ENCODE measurements at places on chromosomes 6 and 20.

GRCh38 chr6:154500769-154501577, 9.5 kb downstream of the CNKSR3 start:
- no peak for DNase-seq

- DNase-seq = no peak
These were observed 411.8 kb downstream of the CDKAL1 start for GRCh38 chr6:20946022-20946421.

DNA sequence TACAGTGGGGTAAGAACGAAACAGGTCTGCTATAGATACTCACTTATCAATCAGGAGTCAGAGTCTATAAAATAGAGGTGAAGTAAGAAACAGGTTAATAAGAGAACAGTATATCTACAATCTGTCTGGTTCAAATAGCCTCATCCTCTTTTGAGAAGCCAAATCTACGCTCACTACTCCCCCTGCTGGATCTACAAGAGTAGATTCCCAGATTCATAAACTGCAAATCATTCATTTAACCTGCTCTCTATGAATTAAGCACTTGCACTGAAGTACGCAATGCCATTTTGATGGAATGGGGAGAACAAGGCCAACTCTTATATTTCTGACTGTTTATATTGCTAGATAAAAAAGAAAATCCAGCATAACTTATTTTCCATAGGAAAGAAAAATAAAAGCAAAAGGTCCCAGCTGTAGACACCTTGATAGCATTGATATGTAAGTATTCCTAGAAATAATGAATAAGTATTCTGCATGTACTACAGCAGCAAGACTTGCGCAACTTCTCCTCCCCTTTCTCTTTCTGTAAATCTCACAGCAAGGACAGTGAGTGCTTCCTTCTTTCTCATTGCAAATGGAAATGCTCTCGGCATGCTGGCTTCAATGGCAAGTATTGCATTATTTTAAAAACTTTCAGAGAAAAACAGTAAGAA, 92.3 kb downstream of the RFX6 start:
- no peak for DNase-seq

- no peak for DNase-seq
These were observed 33.7 kb upstream of the SUMO4 start for GRCh38 chr6:149366267-149366921.

- DNase-seq = no peak
These were observed 86.5 kb downstream of the QKI start for GRCh38 chr6:163501026-163501425.

- no peak for DNase-seq
These were observed 231.0 kb downstream of the SMOC2 start for GRCh38 chr6:168671863-168672546.

- DNase-seq = no peak
These were observed 73.4 kb upstream of the NOX3 start for GRCh38 chr6:155528982-155529453.

DNA sequence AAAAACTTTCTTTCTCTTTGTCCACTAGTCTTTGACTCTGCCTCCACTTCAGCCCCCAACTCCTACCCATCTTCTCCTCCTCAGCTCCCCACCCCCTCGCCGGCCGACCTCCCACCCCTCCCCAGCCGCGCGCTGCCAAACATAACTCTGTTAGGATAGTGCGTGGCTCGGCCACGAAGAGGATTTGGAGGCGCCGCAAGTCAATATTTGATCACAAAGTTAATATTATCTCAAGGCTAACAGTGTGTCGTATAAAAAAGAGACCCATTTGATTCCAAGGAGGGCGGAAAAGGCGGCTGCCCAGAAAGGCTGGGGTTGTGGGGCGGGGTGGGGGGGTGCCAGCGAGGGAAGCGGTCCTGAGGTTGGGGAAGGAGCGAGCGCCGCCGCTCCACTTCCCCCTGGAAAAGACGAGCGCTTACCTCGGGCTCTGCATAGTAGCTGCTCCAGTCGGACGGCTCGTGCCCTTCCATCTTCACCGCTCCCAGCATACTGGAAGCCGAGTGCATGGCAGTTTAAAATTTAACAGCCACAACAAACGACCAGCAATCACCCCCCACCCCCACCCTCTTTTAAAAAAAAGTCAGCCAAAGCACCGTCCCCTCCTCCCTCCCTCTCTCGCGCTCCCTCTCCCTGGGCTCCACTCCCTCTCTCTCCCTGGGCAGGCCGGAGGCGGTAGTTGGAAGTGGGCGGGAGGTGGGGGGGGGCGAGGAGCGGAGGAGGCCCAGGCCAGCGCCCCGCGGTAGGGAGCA, 425 bp downstream of the FOXA2 start:
- DNase-seq = no peak

DNA sequence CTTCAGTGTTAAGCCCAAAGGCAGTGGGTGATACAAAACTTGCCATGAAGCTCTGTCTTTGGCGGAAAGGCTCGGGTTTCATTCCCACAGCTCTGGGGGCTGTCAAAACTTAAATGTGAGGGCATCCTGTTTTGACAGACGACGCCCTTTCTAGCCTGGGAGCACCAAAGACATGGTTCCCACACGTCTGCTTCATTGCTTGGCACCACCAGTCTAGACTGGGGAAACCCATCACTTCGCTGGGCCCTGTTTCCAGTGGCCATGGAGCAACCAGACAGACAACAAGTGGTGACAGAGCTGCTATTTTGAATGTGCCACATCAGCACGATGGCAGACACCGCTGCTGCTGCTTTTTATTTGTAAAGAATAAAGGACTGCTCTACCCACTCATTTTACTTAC, 127.5 kb downstream of the SASH1 start:
- no peak for DNase-seq

Data from stimulated activated CD4-positive, alpha-beta T cell treated with anti-CD3 and anti-CD28 coated beads, Interleukin-12 subunit alpha, Interleukin-12 subunit beta, amount 100 ng/mL, for 48 hours (primary cell).